ENCODE measurements at places on chromosomes 12 and 14.

DNA sequence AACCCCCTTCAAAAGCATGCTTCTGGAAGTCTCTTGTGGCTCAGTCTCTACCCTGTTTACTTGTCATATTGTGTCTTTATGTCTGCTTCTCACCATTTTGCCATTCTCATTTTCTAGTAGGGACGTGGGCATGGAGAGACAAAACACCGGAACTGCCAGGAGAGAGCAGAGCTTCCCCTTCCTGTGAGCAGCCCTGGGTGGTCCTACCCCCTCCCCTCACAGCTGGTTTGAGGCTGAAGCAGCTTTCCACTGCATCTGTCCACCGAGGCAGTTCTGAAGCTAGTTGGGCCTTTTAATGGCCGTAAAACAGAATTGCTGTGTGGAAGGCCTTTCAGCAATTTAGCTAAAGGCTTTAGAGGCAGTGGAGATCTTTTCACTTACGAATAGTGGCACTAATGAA is 77.0 kb downstream of the PELI2 start:
- no peak for DNase-seq

- DNase-seq = no peak
Measured at GRCh38 chr12:52800259-52800917, 4.5 kb upstream of the KRT3 start.

- no peak for DNase-seq
Measured at GRCh38 chr14:61620130-61620946, 75.0 kb upstream of the HIF1A start.

GRCh38 chr14:59161561-59162175 is 26.8 kb upstream of the DAAM1 start:
- DNase-seq = no peak

DNA sequence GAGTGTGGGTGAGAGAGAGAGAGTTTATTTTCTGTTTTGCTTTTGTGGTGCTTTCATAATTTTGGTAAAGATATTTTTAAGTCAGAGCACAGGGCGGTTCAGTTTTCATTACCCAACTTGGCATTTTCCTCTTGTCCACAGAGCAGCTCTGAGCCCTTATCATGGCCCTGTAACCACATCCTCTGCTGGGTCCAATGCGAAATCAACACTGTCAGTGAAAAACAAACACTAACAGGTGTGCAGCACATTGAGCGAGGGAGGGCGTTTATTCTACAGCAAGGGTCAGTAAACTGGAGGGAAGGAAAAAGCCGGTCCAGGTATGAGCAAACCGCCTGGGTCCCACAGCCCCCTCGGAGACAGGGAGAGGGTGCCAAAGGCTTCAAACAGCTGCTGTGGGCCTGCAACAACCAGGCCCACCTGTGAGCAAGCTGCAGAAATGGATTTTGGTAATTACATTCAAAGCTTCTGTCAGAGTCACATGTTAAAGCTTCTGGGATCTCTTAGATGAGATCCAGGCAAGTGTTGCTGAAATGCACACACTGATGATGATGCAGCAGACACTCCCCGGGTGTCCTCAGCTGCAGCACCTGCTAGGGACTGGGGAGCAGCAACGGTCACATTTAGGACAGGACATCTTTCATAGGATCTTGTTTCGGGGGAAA is 132.7 kb upstream of the DYRK2 start:
- DNase-seq = no peak

DNA sequence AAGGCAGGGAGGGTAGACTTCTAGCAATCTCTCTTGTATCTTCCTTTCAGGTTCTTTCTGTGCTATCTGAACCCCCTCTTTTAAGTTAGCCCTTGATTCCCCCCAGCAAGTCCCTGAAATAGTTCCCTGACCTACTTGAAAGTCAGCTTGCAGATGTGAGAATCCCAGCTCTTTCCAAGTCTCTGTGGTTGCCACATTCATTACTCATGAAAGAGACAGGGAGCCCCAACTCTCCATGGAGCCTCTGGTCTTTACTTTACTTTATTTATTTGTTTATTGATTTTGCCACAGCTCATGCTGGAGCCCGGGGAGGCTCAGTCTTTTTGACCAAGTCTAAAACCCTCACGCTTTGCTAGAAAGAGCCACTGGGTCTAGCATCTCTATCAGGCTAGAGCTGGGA is 193.6 kb upstream of the FAR2 start:
- DNase-seq = no peak

GRCh38 chr12:123049398-123050240 is 69.1 kb downstream of the ARL6IP4 start:
- no peak for DNase-seq

- peak; percentile 69 for DNase-seq
Measured at GRCh38 chr14:61562321-61563161, 132.8 kb upstream of the HIF1A start.

DNA sequence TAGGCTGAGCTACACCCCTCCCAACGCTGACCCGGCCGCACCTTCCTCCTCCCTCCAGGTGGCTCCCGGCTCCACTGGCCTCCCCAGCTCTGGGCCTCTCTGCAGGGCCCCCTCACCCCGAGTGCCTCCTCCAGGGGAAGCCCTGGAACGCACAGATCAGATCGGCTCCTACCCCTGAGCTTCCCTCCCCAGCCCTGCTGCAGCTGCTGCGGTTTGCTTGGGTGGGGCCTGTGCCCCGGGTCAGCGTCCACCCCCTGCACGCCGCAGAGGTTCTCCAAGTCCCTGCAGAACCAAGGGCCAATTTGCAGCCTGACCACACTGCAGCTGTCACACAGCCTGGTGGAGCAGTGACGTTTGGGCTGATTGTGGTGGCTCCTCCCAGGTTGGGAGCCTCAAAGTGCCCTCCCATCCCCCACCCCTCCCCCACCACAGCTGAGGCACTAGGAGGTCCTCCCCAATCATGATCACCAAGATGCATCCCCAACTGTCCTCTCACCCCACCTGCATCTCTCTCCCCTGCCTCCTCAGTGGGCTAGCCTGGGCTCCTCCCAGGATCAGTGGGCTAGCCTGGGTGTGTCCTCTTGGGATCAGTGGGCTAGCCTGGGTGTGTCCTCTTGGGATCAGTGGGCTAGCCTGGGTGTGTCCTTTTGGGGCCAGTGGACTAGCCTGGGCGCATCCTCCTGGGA is 12.8 kb upstream of the FBRSL1 start:
- no peak for DNase-seq

DNA sequence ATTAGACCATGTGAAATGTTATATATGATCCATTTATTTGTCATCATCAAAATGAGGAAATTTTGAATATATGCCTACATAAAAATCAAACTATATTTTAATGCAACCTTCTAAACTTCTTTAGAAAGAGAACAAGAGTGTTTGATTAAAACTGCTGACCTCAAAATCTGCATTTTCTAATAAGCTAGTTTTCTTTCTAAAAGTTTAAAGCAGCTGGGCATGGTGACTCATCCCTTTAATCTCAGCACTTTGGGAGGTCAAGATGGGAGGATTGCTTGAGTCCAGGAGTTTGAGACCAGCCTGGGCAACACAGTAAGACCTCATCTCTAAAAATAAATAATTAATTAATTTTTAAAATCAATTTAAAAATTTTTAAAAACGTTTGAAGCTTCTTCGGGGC is 36.2 kb downstream of the GNPTAB start:
- no peak for DNase-seq

Measured in pancreas (tissue), 10 donors.